ENCODE measurements at places on chromosomes 2 and 18. TPM values are rescaled to one million over a fixed set of nuclear protein-coding genes. Genes with fewer than 3 reads are reported as not detected.
A peak's percentile ranks its signal among the peaks of the same experiment; 100 is the strongest.

DNA sequence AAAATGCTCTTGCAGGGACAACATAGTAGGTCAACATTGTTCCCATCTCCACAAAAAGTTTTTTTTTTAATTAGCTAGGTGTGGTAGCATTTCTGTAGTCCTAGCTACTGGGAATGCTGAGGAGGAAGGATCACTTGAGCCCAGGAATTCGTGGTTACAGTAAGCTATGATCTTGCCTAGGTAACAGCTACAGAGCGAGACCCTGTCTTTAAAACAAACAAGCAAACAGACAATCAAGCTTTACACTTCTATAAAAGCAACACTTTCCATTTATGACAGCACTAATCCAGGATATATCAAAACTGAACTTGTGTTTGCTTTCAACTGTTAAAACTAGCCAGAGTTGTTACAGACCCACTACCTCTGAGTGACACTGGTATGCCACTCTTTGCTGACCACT is 12.0 kb downstream of the UGT1A3 start:
- DNase-seq = no peak

DNA sequence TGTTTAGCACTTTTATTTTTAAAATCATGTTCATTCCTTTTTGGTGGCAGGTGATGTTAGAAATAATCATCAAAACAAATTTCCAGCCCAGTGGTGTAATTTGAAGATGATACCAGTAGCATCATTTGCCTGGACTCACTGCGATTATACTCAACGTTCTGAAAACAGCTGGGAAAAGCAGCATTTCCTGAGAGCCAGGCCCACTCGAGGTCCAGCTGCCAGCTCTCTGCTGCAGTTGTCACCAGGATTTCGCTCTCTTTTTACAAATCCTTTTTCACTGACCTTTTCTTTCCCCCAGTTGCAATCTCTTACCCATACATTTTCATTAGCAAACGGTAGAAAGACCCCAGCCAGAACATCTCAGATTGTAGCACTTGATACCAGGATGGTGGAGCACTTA is 110.6 kb upstream of the LYPD1 start:
- DNase-seq = no peak

- no peak for DNase-seq
These were observed 287.7 kb downstream of the SRBD1 start for GRCh38 chr2:45323344-45323743.

Gene LYG1
- total RNA-seq = 0.09 TPM

DNA sequence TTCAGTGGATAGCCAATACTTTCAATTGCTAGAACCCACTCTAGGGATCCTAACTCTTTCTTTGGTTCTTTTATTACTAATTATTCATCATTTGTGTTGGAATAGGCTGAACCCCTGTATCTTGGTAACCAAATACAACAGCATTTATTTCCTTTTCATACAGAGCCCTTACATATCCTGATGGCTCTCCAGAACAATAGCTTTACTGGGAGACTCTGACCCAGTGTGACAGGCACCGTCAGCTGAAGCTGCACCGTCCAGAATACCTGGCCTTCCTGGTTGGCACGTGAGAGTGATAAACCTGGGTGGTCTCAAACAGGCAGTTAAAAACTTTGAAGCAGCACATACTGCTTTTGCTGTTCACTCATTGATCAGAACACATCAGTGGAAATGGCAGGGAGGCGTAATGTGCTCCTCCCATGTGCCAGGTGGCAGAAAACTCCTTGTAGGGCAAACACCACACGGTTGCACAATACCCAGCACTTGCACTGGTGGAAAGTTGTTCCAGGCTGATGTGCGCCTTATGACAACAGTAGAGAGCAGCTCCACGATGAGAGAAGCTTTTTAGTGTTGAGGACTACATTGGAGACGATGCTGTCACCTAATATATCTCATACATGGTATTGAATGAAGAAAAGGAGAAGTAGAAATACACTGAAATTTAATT is 456.2 kb downstream of the PARD3B start:
- DNase-seq = no peak

GRCh38 chr2:223101340-223102039 is 49.5 kb downstream of the KCNE4 start:
- DNase-seq = peak; percentile 60

DNA sequence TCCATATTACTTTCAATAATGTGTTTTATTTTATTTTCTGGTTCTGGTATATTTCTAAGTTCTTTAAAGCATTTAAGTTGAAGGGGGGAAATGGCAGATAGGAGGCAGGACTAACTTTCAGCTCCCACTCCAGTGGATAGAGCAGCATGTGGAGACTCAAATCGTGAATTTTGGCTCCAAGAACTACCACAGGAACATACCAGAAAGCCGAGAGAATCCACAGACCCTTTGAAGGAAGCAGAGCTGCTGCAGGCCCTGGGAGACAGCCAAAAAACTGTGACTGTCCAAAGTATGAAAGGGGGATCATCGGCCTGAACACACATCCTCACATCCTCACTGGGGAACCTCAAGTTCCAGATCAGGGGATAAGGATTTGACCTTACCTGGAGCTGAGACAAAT is 207.6 kb upstream of the VWC2L start:
- peak; percentile 18 for DNase-seq

Gene STARD6
- not detected for total RNA-seq

GRCh38 chr2:29449499-29449898 is 334.3 kb downstream of the CLIP4 start:
- DNase-seq = no peak

DNA sequence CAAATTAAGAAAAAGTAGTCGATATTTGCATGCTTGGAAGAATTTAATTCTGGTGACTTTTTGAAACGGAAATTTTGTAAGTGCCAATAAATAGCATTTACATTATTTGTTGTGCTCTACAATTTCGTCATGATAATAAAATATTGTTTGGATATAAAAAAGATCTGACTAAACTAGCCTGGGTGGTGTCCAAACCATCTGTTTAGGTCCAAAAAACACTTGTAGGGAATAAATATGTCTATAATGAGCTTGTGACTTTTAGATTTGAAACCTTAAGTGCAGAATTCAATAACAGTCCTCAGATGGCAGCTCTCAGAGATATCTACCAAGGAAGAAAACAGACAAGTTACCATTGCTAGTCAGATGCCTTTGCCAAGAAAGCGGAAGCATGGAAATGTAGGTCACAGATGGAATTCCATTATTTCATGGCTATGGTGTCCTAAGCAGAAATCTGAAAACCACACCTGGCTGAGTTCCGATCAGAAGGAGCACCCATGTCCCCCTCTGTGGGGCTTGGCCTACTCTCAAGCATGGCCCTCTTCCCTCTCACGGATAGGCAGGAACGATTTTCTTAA is 731.1 kb downstream of the RNF144A start:
- DNase-seq = no peak

DNA sequence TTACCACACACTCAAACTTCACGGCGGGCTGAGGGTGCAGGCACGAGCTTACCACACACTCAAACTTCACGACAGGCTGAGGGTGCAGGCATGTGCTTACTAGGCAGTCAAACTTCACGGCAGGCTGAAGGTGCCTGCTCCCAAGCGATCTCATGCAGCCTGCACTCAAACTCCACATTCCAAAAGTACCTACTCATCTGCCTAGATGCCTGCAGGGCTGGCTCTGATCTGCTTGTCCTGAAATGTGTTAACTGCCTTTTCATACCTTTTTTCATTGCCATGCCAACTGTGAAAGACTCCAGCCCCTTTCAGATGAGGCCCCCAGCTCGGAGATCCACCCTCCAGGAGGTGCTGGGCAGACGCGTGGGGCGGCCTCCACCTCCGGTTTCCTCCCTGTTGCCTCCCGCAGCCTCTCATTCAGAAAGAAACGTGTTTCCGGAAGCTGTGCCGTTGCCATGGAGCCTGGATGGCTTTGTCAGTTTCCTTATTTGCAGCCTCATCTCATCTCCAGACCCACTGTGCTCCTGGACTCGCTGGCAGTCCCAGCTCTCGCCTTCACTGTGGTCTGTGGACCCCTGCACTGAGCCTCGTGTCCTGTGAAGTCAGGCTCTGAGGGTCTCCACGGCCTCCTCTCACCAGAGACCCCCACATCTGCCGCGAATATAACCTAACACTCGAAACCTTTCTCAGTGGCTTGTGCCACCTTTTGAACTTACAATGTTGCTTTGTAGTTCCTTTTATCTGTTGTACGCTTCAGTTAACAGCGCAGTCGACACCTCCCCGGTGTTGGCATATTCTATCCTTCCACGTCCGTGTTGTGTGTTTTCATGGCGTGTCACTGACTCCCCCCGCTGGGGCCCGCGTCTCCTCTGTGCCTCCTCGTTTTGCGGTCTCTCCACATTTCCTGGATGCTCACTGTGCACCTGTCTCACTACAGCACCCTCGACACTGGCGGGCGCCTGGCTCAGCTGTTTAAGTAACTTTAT is 106.1 kb upstream of the ALKAL2 start:
- DNase-seq = no peak

- DNase-seq = peak; percentile 83
These were observed 11.8 kb downstream of the GAREM2 start for GRCh38 chr2:26184555-26185303.

- no peak for DNase-seq
These were observed 25.6 kb upstream of the CYRIA start for GRCh38 chr2:16691261-16691660.

GRCh38 chr2:169439900-169440299 is 39.4 kb upstream of the BBS5 start:
- DNase-seq = no peak

DNA sequence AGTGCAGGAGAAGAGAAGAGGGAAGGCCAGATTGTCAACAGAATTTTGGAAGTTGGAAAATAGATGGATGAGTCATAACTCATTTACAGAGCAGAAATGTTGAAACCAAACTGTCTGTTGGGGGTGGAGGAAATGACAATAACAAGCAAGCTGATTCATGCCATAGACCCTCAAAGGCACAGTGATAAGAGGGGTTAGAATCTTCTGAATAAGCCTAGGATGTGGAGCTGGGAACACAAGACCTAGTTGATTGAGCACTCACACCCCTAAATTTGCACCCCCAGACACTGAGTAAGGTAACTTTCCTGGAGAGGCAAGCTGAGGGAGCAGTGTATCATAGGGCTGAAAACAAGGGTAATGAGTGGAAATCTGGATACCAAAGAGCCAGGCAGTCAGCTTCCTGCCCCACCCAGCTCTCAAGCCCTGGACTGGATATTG is 141.4 kb downstream of the SCG2 start:
- peak; percentile 70 for DNase-seq

DNA sequence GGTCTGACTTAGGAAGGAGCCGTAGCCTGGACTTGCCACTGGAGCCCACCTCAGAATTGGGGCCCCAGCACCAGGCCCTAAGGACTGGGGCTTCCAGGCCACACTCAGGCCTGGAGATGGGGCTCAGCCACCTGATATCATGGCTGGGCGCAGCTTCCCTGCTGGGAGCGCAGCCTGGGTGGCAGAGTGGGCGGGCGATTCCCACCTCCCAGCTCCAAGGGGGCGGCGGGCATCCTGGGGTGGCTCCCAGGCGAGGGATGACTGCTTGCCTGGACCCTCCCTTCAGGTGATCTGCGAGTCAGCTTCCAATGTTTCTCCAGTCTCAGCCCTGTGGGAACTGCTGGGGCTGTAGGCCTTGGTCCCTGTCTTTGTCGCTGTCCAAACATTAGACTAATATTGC is 20.1 kb downstream of the GPR35 start:
- no peak for DNase-seq

DNA sequence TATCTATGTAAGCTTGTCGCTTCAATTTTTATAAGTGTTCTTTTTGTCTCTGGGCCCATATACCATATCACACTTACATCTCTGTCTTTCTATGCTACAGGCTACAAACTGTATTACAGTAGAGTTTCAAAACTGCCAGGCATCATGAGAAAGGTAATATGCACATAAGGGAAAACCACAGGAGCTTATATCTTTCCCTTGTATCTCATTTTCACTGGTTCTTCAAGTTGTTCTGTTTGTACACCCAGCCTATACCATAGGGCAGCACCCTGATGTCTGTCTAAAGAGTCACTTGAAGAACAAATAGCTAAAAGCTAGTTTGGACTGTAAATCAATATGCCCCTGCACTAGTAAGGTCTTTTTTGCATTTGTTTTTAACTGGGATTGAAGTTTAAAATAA is 366.7 kb downstream of the FIGN start:
- DNase-seq = no peak

Gene SATB2
- 2.3 TPM for total RNA-seq

- DNase-seq = no peak
These were observed 102.9 kb upstream of the ALK start for GRCh38 chr2:30024281-30024680.

DNA sequence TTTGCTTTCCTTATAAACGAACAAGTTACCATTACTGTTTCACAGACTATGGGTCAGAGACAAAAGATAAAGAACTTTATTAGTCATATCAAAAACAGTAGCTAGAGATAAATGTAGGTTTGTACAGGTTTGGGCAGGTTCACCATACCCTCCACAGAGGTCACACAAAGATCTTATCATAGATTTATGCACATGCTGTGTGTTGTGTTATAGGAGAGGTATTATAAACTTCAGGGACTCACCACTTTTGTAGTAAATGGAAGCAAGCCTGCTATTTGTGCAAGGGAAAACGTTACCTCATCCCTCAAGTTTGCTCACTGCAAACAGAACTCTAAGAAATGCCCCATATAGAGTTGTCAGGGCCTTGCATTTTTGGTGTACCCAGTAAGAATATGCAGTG is 584.5 kb upstream of the LRRTM1 start:
- DNase-seq = no peak

- peak; percentile 22 for DNase-seq
These were observed 8.7 kb downstream of the FAM178B start for GRCh38 chr2:96977631-96978195.

DNA sequence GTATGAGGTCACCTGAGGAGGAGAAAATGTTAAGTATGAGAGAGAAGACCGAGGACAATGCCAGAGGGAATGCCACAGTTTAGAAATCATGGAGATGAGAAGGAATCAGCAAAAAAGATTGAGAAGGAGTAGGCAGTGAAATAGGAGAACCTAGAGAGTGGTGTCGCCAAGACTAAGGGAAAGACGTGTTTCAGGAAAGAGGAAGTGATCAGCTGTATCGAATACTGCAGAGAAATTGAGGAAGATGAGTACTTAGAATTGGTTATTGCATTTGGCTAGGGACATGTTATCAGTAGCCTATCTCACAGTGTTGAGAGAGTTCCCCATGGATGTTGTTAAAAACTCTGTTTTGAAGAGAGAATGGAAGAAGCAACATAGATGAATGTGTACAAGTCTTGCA is 112.3 kb downstream of the GALNT1 start:
- DNase-seq = no peak

Gene ALK
- total RNA-seq = 0.27 TPM

GRCh38 chr2:241263061-241263460 is 52.4 kb downstream of the HDLBP start:
- DNase-seq = no peak

Gene SIGLEC15
- total RNA-seq = 8.4 TPM

DNA sequence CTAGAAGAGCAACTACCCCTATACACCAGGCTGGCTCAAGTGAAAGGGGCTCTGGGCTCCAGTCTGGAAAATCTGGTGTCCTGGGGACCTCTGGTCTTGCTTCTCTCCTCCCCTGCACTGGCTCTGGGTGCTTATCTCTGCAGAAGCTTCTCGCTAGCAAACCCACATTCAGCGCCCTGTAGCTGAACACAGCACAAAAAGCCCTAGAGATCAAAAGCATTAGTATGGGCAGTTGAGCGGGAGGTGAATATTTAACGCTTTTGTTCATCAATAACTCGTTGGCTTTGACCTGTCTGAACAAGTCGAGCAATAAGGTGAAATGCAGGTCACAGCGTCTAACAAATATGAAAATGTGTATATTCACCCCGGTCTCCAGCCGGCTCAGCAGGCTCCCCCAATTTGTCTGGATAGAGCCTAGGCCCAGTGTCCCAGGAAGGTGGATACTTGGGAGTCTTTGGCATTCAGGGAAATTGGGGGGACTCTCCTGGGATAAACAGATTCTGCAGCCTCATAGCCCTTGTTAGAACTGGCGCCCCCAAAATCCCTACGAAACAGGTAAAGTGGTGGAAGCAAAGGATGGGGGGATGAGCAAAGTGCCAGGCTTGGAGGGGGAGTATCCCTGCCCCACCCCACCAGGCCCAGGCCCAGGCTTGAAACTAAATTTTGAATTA is 2.5 kb upstream of the HOXD4 start:
- DNase-seq = no peak

All from fibroblast of the aortic adventitia (primary cell).